Activated CD8-positive, alpha-beta memory T cell treated with anti-CD3 and anti-CD28 coated beads for 1 hour (primary cell): ENCODE measurements at places on chromosomes 3 and 15.

- DNase-seq = no peak
These were observed 13.4 kb downstream of the B3GNT5 start for GRCh38 chr3:183266454-183266853.

DNA sequence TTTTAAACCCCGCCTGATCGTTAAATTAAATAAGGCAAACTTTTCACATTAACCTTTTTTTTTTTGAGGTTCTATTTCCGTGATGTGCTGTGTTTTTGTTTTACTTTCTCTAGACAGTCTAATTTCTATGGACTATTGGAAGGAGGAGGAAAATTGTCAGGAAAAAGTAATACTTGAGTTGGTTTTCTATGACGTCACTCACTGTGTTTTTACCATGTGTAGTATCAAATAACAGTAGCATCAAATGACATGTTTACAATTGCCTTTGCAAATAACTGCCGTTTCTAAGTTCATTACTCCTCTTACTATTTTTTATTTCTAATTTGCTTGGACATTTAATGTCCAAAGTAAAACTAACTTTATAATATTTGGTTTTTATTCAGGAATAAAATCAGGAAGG, 32.3 kb downstream of the MYO1E start:
- DNase-seq = no peak

DNA sequence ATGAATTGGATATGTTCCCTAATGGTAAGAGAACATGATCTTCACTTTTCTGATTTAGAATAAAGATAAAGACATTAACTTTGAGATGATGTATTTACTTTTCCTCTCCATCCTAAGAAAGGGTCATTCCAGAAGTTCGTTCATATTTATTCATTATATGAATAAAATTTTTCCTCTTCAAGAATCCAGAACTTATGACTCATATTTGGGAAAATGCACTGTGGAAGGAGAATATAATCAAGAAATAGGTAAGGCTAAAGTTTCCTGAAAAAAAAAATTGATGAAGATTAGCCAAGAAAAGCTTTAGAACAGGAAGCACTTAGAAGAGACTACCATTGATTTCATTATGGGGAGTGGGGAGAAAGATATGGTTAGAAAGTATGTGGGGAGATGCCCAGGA, 36.5 kb upstream of the CBLB start:
- no peak for DNase-seq

DNA sequence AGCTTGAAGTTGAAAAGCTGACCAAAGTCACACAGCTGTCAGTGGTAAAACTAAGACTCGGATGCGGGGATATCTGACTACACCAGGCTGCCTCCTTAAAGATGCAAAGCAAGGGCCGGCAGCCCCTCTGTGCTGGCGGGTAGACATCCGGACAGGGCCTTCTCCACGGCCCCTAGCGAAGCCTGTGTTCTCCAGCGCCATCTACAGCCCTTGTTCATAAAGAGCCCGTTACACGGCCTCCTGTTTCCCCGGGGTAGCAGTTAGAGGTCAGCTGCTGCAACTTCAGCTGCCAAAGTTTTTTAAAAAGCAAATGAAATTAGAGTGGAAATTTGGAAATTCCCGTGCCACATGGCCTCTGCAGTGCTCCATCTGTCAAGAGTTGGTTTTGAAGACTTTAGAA, 383.0 kb downstream of the TBL1XR1 start:
- DNase-seq = no peak

DNA sequence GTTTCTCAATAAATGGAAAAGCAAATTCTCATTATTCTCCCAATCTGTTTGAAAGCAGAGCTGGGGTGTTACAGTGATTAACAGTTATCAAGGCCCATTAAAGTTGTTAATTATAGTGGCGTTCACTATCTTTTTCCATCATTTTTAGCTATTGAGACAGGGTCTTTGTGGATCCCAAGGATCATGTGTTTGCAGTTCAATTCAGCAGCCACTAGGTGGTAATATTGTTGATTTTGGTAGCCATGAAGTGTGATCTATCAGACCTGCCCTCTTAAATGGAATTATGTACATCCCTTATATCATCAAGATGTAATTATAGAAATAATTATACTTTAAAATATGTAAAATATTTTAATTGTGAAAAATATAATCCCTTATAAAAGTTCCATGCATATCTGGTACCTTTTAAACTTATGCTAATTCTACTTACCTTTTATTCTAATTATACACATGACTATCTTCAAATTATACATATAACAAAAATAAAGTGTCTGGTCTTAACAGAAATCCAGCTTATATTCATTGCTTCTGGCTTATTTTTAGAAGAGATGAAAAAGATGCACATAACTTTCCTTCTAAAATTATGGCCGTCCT, 126.4 kb downstream of the GREM1 start:
- no peak for DNase-seq

DNA sequence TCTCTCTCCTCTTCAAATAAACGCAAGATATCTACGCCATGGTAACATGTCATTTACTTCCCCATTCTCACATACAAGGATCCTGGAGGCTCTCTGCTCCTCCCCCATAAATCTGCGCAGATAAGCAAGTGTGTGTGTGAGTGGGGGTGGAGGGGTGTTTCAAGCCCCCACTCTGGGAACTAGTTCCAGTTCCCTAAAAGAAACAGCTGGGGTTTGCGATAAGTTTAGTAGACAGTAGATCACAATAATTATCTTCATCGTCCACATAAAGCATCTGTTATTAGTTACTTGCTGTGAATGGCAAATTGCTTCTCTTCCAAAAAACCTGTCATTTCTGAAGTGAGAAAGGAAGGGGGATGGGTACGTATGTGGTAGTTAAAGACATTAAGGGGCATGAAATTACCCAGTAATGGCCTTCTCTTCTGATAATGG, 79.8 kb downstream of the RBPMS2 start:
- no peak for DNase-seq

- DNase-seq = no peak
These were observed 16.3 kb downstream of the ACOX2 start for GRCh38 chr3:58520403-58521335.

- DNase-seq = no peak
These were observed 28.5 kb upstream of the CLASP2 start for GRCh38 chr3:33746416-33747116.

DNA sequence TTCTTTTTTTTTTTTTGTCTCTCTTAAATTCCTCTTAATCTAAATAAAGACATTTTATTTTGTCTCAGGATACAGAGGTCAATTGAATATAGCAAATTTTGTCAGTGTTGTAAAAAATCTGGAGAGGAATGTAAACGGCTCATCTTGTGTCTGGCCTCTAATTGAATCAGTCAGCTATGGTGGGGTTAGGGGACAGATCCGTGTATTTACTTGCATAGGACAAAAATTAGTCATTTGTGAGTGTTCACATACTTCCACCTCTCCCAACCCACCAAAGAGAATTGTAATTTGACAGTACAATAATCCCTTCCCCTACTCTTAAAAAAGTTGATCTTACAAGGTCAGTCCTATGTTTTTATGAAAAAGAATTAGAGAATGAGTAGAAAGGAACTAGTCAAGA, 18.3 kb downstream of the PPARG start:
- no peak for DNase-seq

DNA sequence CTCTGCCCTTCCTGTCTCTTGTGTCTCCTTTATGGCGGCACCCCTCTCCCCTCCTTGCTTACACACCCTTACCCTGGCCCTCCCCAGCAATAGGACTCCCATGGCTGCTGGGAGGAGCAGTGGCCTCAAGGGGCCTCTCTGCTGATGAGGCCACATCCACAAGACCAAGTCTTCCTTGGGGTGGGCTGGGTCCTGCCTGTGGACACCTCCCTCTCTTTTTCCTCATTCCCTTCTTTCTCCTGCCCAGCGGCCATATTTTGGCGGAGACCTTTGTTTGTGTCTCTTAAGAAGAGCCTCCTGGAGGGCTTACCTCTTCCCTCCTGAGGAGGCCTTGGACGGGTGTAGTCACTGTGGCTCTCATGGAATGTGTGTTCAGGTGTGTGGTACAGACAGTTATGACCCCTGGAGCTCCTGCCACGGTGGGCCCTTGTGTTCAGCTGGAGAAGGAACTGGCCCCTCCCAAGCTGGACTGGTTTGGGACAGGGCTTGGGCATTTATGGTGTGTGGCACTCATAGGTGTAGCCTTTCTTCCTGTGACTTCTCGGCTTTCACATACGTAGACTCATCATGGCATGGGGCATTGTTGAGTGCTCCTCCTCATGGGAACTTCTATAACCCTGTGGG, 56.6 kb upstream of the APEH start:
- DNase-seq = no peak

- DNase-seq = no peak
These were observed 3.0 kb upstream of the ZMAT3 start for GRCh38 chr3:179074656-179075055.

GRCh38 chr3:150371741-150372254, 36.3 kb upstream of the TSC22D2 start:
- no peak for DNase-seq

GRCh38 chr3:172294223-172294806, 153.9 kb downstream of the GHSR start:
- no peak for DNase-seq

DNA sequence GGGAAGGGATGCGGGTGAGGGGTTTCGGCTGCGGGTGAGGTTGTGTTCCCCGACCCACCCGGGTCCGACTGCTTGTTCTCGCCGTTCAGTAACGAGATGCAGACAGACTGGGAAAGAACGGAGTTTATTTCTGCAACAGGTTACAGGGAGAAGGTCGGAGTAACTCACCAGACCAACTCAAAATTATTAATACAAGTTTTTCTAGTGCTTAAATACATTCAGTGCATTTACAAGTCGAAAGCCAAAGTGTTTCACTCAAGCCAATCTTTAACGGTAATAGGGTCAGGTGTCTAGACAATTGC, 492 bp upstream of the HIGD1A start:
- no peak for DNase-seq

DNA sequence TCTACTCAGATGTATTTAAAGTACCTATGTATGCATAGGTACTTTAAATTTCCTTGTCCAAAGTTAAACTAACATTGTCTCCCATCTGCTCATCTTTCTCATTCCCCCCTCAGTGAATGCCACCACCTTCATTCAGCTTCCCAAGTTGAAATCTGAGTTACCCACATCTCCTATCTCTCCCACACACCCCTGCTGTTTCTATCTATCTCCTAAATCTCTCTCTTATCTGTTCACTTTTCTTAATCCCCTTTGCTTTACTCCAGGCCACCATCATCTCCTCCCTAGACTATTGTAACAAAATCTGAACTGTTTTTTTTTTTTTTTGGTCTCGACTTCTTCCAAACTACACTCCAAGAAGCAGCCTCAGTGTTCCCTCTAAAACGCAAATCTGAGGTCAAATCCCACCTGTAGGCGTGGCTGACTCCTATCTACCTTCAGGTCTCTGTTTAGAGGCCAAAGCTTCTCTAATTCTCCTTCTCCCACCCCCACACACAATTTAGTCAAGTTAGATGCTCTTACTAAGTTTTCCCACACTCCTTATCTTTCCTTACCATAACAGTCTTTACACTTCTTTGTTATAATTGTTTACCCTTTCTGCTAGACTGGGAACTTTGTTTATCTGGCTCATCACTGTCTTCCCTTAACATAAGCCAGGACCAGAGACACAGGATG, 3.5 kb upstream of the NEO1 start:
- DNase-seq = no peak

GRCh38 chr15:29097168-29097567, 172.5 kb downstream of the NSMCE3 start:
- DNase-seq = no peak

DNA sequence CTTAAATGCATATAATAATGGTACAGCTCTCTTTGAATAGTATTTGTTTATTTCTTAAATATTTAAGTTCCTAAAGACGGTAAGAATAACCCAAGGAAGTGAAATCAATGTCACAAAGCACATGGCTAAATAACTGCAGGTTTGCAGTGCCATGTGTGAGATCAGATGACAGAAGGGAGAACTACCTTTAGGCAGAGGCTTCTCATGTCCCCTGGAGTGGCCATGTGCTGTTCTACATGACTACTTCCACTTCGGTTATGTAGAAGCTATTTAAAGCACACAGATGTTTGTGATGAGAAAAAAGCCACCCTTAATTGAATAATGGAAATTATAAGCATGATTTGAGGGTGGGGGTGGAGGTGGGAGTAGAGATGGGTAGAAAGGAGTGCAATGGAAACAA, 109.1 kb downstream of the UBE3A start:
- no peak for DNase-seq

DNA sequence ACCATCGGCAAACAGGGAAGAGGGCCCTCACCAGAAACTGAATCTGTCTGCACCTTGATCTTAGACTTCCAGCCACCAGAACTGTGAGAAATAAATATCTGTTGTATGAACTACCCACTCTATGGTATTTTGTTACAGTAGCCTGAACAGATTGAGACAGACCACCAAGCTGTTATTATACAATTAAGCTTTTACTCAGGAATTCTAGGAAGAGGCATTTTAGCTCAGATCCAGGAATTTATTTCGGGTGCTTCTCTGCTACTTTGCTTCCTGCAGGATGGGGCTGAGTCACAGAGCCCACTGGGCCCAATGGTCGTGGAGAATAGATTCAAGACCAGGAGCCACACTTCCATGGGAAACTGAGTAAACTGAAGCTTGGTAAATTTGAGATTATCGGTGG, 145.5 kb upstream of the PFN2 start:
- no peak for DNase-seq

DNA sequence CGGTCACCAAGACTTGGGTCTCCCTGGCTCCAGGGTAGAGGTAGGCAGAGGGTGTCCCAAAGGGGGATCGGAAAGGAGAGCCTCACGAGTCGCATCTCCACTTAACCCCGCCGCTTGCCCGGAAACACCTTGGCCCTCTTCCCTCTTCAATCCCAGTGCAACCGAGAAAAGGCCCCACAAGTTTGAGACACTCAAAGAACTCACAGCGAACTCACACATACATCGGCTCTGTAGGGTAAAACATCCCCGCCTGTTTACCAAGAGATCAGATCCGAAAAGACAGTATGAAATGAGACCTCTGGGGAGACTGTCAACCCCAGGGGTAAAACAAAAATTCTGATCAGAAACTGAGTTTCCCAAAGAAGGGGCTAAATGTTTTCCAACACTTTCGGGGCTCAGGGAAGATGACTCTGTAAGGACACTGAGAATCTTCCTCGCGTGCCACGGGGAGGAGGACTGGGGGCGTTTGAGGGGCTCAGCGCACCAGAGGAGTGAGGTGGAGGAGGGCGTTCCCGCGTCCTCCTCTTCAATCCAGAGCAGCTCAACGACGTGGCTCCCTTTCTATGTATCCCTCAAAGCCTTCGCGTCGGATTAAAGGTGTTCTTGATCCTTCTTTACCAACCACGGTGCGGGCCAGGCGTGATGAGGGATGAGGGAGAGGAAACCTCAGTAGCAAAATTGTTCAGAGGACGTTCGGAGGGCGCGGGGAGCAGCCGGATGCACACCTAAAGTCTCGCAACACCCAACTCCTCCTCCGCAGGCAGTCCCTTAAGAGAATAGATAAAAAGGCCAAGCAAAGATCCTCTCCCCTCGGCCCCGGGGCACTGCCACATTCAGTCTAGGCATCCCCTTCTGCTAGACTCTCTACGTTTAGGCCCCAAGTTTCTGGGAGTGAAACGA, 3.7 kb downstream of the WNT5A start:
- no peak for DNase-seq
